Glutamatergic neuron (in vitro differentiated cells): ENCODE measurements at places on chromosomes 7 and 10.

- DNase-seq, result no peak
Observed at GRCh38 chr10:113617086-113617485, 46.8 kb downstream of the NRAP start.

GRCh38 chr10:126481181-126481580 is 92.9 kb upstream of the ADAM12 start:
- no peak for DNase-seq

DNA sequence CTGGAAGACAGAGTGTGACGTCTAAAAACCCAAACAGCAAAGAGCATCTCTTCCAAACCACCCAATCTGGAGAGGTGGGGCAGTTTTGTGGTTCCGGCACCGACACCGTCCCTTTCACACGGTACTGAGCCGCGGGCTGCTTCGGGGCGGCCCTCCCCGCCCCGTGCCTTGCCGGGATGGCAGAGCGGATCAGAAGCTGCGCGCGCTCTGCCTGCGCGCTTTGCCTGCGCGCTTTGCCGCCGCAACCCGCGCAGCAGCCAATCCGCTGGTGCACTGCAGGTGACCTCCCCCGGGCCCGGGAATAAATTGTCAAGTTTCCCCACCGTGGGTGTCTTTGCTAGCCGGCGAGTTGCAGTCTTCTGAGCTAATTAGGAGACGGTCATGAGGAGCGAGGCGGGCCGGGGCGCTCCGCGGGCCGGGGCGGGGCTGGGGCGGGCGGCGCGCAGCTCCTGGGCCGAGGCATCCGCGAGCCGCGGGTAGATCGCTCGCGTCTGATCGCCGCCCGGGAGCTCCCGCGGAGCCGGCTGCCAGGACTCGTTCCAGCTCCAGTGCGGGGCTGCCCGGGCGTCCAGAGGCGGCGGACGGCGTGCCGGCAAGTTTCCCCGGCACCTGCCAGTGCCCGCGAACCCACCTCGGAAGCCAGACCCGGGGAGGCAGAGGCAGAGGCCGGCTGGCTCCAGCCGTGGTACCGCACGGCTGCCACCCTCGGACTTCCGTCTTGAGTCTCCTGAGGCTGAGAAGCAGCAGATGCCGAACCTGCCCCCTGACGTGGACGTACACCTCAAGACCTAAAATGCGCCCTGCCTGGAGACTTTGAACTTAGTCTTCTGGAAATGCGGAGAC is 536.0 kb upstream of the GALNT17 start:
- DNase-seq, result peak; percentile 59

- no peak for DNase-seq
Observed at GRCh38 chr10:102001435-102002068, 54.4 kb downstream of the ARMH3 start.

DNA sequence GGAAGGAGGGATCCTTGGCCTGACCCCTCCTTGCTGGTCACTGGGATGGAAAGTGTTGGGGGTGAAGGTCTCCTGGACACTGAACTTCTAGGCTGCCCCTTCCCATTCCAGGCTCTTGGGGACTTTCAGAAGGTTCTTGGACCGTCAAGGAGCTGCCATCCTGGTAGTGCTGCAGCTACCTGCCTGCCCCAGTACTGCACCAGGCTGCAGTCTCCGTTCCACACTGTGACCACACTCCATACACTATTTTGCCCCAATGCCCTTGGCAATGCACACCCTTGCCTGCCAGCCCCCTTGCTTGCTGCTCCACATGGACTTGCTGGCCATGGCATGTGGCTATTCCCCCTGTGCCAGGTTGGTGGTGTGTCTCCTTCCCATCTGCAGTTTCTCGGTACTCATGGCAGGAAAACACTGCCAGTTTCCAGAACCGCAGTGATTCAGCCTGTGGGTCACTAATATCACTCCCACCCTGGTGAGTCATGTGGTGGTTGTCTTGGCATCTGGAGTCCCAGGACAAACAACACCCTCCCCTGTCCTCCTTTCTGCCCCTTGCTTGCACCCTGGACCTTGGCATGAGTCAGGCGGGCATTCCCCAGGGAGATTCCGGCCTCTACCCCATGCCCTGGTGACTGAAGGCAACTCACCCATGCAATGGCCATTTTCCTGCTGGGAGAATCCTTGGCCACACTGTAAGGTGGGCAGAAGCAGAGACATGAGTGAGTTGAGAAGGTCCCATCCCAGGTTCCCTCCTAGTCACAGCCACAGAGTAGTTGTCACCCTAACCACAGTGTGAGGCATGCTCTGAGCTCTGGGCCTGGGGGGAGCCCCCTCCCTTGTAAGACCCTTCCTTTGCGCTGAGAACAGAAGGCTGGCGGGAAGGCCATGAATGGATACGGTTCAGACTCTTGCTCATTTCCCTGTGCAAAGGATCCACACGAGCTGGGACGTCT is 32.8 kb downstream of the GOLGA7B start:
- DNase-seq, result no peak

DNA sequence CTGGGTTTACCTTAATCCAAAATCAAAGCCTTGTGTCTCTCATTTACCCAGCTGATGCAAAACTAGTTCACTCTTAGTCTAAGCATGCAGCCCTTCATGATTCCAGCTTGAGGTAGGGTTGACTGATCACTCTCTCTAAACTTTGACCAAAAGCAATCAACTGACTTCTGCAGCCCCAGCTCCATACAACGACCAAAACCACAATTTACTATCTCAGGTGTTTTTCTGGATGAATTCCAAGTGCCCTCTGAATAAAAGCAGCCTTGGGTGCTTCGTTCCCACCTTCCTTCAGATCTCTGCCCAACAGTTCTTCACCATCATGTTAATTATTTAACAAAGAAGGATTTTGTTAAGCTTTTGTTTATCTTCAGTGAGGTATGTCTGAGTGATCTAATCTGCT is 62.6 kb downstream of the CCDC6 start:
- no peak for DNase-seq

- DNase-seq, result no peak
Observed at GRCh38 chr10:103540722-103541121, 47.2 kb downstream of the NEURL1 start.

GRCh38 chr10:47261556-47261955 is 38.4 kb upstream of the GDF10 start:
- no peak for DNase-seq

- no peak for DNase-seq
Observed at GRCh38 chr10:14574291-14574690, 200.4 kb downstream of the FAM107B start.

DNA sequence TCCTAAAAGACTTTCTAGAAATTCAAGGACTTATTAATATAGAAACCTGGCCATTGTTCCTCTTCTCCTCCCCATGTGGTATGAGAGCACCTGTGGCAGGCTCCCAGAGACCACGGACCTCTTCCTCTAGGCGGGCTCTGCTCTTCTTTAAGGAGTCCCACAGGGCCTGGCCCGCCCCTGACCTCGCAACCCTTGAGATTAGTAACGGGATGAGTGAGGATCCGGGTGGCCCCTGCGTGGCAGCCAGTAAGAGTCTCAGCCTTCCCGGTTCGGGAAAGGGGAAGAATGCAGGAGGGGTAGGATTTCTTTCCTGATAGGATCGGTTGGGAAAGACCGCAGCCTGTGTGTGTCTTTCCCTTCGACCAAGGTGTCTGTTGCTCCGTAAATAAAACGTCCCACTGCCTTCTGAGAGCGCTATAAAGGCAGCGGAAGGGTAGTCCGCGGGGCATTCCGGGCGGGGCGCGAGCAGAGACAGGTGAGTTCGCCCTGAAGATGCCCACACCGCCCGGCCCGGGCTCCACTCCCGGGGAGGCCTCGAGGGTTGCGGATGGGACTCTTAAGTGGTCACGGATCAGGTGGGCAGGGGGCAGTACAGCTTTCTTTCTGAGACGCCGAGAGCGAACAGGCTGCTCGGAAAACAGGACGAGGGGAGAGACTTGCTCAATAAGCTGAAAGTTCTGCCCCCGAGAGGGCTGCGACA is at the start of gene SLC26A4:
Gene SLC26A4 (plus strand): TSS at position 448 of the 700 bp plus-strand sequence. CDS start 814 bp downstream, outside the sequence.
- no peak for DNase-seq

- DNase-seq, result peak; percentile 58
Observed at GRCh38 chr7:49852619-49853462, 79.4 kb downstream of the VWC2 start.

DNA sequence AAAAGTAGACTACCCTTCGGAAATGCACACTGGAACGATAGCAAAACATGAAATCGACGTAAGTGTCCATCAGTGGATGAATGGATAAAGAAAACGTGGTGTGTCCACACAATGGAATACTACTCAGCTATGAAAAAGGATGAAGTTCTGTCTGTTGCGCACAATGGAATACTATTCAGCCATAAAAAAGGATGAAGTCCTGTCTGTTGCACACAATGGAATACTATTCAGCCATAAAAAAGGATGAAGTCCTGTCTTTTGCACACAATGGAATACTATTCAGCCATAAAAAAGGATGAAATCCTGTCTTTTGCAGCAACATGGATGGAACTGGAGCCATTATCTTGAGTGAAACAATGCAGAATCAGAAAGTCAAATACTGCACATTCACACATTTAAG is 591.8 kb downstream of the PTPRN2 start:
- DNase-seq, result no peak

DNA sequence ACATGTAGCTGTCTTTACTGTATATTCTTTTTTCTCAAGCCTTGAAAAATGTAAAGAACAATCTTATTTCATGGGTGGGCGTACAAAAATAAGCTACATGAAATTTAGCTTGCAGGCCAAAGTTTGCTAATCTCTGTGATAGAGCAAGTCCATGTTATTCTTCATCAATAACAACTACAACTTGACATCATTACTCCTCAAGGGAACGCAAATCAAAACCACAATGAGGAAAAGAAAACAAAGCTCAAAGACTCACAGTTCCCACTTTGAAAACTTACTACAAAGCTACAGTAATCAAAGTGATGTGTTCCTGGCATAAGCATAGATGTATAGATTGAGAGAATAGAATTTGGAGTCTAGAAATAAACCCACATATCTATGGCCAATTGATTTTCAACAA is 62.5 kb downstream of the GNA12 start:
- no peak for DNase-seq

DNA sequence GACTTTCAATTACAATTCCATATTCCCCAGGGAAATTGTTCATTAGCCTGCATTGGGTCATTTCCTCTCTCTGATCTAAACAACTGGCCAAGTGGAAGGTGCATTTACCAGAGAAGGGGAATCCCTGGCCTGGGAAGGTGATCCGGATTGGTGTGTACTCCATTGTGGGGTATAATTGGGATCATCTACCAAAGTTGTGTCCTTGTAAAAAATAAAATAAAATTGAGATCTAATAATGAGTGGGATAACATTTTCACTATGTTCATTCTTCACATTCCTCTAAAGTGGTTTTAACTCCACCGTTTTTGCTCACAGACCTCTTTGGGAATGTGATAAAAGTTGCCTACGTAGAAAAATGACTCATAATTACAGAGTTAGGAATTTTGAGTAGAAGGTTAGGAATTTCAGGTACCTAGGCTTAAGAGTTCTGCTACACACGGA is 22.8 kb downstream of the ARL5B start:
- DNase-seq, result no peak

DNA sequence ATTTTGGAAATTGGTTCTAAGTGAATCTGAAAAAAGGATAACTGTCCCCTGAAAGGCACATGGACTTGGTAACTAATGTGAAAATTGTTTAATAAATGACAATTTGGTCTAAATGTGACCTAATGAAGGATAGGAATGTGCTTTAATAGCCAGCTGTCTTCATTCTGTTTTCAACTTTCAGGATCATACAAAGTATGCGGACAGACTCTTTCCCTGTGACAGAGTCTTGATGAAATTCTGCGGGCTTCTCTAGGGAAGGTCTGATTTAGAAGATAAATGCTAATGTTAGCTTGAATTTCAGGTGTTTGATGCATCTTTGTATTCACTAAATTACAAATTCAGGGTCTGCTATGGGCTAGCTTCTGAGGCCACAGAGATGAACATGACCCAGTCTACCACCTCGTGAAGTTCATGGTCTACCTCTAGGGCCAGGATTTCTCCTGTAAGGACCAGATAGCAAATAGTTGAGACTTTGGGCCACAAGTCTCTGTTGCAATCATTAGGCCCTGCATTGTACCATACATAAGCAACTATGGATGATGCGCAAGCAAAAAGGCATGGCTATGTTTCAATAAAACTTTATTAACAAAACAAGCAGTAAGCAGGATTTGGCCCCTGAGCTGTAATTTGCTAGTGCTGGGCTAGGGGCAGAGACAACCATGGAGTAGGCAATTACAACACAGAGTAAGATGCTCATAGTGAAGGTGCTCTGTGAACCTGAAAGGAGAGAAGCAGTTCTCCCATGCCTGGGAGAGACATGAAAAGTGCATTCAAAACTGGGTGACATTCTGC is 368.6 kb downstream of the INHBA start:
- no peak for DNase-seq

DNA sequence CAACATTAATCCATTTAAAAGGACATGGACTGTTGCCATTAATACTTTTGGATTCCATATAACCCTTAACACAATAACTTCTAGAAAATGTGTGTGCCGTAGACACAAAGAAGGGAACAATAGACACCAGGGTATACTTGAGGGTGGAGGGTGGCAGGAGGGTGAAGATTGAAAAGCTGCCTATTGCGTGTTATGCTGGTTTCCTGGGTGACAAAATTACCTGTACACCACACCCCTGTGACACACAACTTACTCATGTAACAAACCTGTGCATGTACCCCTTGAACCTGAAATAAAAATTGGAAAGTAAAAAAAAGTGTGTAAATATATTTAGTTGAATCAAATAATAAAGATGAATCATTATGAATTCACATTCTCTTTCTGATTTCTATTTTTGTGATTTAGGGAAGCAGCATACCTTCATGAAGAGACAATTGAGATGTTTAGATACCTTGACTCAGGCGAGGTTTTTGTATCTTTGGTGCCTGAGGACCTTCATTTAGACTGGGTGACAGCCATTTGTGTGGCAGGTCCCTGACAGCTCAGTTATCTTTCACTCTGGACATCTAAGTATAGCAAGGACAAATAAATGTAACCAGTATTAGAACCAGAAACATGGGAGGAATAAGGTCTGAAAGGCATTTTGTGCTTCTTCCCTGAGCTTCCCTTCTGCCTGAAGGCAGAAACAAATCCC is 28.7 kb downstream of the GIMAP8 start:
- DNase-seq, result no peak

GRCh38 chr7:96707901-96708774 is 1.5 kb downstream of the SEM1 start:
- DNase-seq, result no peak

GRCh38 chr7:129721068-129721467 is 109.5 kb downstream of the NRF1 start:
- DNase-seq, result no peak

DNA sequence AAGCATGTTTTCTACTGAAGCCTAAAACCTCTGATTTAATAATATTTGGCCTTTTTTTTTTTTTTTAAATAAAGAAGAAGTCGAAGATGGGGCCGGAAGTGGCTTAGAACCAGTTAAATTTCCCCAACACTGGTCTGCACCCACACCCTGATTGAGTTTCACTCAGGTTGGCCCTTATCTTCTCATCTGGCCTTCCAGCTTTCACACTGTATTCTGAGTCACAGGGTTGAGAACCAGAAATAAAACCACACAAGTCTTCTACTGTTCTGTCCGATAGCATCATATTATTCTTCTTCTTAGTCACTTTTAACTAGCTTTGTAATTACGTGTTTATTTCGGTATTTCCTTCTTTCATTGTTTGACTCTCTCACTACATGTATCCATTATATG is 9.9 kb downstream of the ZNF365 start:
- no peak for DNase-seq
